ENCODE measurements at places on chromosomes 6 and 20. TPM values are rescaled to one million over a fixed set of nuclear protein-coding genes. Genes with fewer than 3 reads are reported as not detected.

Gene APOM
- total RNA-seq, result 3.0 TPM

Gene DAAM2
- total RNA-seq, result not detected

Gene C4A
- total RNA-seq, result 1.5 TPM

Gene SLC35F1
- total RNA-seq, result not detected

Data from A549 treated with CORT108297 at 1 μM for 4 hours (cell line).